ENCODE measurements at places on chromosomes 16 and 17.

- no peak for DNase-seq
These were observed 3.7 kb downstream of the DUSP14 start for GRCh38 chr17:37493249-37494027.

GRCh38 chr17:68470961-68471360 lies 13.7 kb upstream of the WIPI1 start:
- DNase-seq: no peak

DNA sequence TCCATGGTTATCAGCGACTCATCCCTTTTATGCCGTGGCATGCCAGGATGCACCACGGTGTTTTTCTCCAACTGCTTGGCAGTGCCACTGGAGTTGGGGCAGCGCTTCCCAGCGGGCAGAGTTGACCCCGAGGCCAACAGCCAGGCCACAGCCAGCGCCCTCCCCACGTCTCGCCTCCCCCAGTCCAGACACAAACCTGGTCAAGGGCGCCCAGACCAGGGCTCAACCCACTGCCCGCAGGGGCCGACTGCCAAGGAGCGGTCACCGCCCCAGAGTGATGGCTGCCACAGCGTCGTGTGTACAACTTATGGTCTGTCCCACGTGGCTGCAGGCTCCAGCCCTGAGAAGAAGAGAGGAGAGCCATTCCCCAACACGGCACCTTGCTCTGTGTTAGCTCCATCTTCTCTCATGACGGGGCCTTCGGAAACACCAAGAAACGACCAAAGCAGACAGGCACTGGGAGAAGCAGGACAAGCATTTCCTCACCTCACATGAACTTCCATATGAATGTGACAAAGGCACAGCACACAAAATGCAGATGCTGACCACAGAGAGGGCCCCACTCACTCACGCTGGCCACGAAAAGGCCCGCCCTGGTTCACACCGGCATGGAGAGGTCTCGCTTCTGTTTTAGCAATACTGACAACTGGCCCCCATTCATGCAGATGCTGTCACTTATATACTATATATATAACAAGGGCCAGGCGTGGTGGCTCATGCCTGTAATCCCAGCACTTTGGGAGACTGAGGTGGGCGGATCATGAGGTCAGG lies 27.0 kb downstream of the AXIN1 start:
- no peak for DNase-seq

GRCh38 chr16:79107301-79107700 lies 493.2 kb downstream of the MAF start:
- DNase-seq: no peak

DNA sequence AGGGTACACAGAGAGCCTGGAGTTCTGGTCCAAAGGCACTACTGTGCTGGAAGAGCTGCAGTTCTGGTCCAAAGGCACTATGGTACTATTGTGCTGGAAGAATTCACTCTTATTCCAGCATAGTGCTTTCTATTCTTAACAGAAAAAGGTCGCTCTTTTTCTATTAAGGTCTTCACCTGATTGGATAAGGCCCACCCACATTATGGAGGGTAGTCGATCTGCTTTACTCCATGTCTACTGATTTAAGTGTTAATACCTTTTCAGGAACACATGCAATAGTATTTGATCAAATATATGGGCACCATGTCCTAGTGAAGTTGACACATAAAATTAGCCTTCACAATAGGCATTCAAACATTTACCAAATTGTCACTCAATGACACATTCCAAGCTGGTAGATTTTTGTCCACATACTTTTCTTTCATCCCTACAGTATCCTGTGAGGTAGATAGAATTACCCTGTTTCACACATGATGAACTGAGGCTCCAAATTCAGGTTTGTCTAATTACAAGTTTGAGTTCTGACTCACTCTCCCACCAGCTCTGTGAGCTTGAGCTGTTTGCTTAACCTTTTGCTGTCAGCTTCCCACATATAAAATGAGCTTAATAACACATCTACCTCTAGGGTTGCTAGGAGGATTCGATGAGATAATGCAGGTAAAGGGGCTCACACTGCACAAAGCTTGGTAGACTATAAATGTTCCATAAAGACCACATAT lies 129.9 kb downstream of the AIPL1 start:
- no peak for DNase-seq

DNA sequence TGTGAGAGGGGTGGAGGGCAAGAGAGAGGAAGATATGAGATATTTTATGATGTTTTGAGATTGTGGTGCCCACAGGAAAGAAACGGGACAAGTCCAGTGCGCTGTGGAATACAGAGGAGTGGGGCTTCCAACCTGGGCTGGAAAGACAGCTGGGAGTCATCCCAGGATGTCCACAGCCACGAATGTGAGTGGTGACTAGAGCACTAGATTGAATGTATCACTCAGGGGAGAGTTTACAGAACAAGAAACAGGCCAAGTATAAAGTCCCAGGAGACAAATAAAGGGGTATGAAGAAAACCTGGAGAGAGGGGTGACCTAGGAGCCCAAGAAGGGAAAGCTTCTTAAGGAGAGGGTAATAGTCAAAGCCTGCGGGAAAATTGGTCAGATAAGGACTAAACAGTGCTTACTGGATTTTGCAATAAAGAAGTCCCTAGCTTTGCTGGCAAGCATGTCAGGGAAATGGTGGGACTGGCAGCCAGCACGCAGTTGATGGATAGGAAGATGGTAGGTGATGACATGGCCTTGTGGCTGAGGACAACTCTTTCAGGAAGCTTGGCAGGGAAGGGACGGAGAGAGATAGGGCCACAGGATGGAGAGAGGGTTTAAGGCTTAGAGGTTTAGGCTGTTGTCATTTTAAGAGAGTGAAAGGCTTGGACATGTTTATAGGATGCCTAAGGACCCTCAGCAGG lies 114.5 kb downstream of the AXIN2 start:
- DNase-seq: no peak

All from femur (tissue), 1 donor.